ENCODE measurements at places on chromosomes 7 and 10.

GRCh38 chr7:143063741-143064140, 11.6 kb downstream of the OR6V1 start:
- no peak for DNase-seq

- DNase-seq: no peak
Observed at GRCh38 chr10:103472005-103472404, 7.0 kb downstream of the CALHM3 start.

DNA sequence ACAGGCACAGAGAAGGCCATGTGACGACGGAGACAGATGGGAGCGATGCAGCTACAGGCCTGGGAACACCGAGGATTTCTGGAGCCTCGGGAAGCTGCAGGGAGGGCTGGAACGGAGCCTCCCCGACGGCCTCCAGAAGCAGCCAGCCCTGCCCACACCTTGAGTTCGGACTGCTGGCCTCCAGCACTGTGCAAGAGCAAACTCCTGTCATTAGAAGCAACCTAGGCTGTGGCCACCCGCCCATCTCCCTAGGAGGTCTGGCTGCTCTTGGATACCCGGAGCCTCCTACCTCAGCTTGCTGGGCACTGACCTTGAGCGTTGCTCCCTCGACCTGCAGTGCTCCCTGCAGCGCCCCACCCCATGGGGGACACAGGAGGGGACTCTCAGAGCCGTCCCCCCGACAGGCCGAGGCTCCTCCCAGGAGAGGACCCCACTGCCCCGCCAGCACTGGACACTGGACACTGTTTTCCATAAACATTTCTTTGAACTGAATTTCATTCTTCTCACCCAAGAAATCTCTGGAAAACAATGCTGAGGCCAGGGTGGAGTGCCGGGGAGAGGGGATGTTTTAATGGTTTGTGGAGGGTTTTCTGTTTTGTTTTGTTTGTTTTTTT, 22.5 kb upstream of the TNRC18 start:
- no peak for DNase-seq

- no peak for DNase-seq
Observed at GRCh38 chr10:13775786-13776775, 189.3 kb downstream of the PRPF18 start.

DNA sequence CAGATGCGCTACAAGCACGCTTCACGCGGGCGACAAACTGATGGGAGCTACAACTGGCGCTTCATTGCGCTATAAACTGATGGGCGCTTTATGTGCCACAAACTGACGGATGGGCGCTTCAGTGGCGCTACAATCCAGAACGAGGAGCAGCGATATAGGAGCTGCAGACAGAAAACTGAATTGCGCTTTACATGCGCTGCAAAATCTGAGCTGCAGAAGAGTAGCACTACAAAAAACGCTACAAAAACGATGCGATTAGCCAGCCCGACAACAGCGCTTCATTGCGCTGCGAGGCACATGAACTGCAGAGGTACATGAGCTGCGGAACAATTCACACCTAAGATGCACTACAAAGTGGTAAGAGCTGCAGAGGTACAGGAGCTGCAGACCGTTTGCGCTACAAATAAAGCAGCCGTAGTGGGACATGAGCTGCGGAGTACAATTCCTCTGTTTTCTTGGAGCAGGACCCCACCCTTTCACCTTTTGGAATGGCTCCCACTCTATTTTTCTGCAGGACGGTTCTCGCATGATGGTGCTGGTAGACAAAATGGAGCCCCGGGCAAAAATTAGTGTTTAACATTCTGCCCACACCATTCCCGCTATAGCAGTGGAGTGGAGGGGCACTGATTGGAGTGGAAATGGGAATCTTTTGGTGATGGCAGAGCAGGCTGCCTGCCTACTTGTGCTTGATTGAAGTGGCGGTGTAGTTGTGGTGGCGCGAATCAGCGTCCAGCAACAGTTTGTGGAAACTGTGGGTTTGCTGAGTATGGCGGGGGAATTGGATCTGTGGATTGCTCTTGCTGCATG, 1.2 kb upstream of the SGCE start:
- DNase-seq: peak; percentile 35

GRCh38 chr7:19249281-19249680, 104.1 kb upstream of the FERD3L start:
- DNase-seq: no peak

GRCh38 chr7:29972315-29972669, 17.3 kb downstream of the SCRN1 start:
- no peak for DNase-seq

- no peak for DNase-seq
Observed at GRCh38 chr7:142910481-142910880, 23.1 kb downstream of the TRPV5 start.

DNA sequence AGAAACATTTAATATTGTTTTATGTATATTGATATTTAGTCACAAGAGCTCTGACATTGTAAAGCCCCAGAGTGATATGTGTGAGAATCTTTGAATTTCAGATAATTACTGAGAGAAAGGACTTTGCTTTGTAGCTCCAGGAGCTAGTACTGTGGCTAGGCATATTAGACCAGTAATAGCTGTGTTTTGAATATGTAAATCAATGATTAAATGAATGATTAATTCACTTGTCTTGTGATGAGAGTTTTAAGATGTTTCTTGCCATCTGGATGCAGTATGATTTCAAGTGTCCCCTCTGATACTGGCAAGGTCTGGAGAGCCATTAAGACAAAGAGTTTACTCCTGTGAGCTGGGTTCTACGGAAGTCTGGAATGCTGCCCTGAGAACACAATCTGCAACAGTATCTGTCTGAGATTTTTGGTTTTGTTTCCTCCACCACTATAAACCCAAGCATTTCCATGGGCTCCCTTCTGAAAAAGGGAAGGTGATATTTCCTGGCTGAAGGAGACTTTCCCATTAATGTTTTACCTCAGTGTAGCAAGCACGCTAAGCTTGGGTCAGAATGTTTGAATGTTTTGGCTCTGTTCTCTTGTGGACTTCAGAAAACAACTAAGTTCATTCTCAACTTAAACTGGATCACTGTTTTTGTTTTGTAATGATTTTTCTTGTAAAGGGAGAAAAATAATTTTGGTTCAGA, 61.3 kb upstream of the BICC1 start:
- DNase-seq: no peak

DNA sequence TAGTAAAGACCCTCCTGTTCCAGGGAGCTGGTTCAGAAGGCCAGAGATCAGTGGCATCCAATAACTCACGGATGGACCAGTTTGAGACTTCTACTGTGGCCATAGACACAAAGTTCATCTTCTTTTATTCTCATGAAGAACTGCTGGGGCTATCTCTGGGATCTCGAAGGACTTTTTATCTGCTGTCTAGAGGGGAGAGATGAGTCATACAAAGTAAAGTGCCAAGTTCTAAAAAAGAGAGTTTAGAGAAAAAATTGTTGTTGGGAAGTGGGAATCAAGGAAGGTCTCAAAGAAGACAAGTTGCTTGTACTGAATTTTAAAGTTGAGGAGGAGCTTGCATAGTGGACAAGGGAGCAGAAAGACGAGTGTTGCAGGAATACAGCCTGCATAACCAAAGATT, 8.0 kb upstream of the FAM221A start:
- DNase-seq: no peak

- no peak for DNase-seq
Observed at GRCh38 chr10:79079490-79080355, 11.0 kb downstream of the ZMIZ1 start.

DNA sequence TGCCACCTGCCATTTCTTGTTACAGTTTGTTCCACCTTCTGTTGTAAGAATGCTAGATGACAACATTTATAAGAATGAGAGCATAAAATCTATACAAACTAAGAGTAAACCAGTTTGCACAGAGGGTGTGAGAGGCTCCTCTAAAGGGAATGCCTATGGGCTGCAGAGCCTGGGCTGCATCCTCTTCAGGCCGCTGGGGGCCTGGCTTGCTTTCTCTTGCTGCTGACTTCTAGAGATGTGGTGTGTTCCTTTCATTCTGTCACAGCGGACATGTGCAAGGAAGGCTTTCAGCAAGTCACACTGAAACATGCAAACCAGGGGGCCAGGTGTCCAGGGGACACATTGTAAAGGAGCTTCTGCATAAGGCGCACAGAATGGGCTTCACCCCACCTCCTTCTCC, 7.1 kb upstream of the ATP6V1F start:
- no peak for DNase-seq

DNA sequence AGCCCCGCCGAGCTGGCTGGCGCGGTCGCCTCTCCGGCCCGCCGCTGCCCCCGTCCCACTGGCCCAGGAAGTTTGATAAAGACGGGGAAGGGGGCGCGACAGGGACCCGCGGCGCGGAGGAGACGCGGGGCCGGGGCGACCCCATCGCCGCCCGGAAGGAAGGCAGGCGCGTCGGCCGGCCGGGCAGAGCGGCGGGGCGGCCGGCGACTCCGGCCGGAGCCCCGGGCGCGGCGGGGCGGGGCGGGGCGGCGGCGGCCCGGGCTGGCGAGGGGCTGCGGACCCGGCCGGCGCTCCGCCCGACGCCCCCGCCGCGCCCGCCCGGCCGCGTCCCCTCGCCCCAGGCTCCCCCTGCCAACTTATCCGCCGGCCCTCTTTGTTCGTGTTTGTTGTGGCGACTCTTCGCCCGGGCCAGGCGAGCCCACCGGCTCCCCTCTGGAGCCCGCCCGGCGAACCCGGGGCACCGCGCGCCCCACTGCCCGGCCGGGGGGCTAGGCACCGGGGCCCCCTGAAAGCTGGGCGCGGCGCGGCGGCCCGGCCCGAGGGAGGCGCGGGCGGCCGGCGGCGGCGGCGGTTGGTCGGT, 571 bp downstream of the KDM7A start:
- DNase-seq: no peak

GRCh38 chr10:78328592-78329404, 295.1 kb downstream of the RPS24 start:
- DNase-seq: no peak

DNA sequence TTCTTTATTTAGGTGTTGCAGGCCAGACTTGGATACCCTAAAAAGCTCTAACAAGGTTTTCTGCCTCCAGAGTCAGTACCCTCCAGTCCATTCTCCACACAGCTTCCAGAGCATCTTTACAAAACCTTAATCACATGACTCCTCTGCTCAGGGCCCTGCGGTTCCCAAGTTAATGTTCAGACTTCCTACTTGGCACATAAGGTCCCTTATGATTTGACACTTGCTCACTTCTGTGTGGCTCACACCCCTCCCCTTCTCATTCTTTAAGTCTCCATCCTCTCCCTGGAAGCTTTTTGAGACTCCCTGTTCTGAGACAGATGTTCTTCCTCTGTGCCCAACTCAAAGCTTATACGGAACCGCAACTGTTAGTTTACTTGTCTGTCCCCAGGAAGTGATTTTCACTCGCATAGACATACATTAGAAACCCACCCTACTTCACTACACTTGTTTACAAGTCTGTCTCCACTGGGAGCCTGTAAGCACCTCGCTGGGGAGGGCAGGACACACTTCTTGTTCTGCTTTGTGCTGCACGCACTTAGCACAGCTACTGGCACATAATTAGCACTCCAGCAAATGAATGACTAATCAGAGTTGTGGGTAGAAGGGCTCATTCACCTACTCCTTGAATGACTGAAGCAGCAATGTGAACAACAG, 154.3 kb upstream of the LAMB4 start:
- DNase-seq: no peak

GRCh38 chr7:156230576-156230975, 410.0 kb upstream of the RNF32 start:
- DNase-seq: no peak

DNA sequence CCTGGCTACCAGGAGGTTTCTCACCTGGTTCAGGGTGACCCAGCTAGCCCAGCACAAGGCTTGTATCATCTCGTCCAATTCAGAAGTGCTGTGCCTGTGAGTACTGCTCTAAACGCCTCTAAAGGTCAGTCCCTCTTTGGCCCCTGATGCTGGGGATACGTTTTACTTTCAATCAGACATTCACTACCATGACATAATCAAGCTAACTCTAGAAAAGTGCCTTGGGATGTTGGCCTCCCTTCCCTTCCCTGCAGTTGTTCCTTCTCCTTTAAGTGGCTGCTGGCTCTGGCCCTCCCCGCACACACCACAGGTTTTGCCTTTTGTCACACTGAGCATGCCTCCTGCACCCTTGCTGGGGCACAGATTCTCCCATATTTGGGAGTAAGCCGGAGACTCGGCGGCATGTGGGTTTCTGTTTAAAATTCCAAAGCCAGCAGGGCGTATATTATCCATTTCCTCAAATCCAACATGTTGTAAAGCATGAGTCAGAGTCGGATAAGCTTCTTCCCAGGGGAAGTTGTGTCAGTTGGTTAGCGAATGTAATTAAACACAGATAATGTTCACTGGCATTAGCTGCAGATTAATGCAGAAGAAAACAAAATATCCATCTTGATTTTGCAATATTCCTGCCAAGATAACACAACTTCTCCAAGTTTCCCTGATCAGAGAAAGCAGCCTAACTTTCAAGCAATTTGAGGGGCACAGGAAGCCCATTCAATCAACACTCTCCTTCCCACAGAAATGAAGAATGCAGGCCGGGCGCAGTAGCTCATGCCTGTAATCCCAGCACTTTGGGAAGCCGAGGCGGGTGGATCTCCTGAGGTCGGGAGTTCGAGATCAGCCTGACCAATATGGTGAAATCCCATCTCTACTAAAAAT, 31.8 kb upstream of the VCL start:
- DNase-seq: peak; percentile 98

DNA sequence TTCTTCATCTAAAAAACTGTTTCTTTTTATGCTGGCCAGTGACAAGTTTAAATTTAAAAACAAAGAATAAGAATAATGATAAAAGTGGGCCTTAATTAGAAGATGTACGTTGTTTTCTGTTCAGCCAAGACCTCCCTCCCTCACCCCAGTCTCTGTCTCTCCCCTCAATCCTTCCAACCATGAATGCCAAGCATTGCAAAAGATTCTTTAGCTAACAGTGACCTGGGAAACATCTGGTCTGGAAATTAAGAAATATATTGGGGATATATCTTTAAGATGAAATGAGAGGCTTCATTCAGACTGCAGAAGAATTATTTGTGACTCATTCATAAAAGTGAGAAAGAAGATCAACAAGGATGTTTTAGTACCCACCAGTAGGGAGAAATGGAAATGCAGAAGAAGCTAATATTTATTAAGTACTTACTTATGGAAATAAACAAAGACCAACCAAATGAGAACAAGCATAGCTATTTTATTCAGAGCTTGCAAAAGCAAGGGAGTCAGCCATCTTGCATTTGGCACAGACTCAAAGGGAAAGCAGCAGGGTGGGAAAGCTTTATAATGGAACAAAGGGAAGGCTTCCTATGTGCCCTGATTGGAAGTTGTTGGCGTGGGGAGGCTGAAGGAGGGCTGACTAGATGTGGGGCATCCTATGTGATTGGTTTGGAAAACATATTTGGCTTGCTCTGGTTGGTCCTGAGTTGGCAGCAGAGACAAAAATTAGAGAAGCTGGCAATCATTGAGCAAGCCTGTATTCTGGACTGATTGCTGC, 595.4 kb upstream of the GHITM start:
- no peak for DNase-seq

- no peak for DNase-seq
Observed at GRCh38 chr7:148695953-148696352, 2.8 kb upstream of the CUL1 start.

GRCh38 chr7:18268571-18268970, 227.0 kb upstream of the HDAC9 start:
- no peak for DNase-seq

- no peak for DNase-seq
Observed at GRCh38 chr7:38147005-38147404, 31.0 kb upstream of the STARD3NL start.

All from epithelial cell of proximal tubule (primary cell).